ENCODE measurements at places on chromosomes 6 and 20.

DNA sequence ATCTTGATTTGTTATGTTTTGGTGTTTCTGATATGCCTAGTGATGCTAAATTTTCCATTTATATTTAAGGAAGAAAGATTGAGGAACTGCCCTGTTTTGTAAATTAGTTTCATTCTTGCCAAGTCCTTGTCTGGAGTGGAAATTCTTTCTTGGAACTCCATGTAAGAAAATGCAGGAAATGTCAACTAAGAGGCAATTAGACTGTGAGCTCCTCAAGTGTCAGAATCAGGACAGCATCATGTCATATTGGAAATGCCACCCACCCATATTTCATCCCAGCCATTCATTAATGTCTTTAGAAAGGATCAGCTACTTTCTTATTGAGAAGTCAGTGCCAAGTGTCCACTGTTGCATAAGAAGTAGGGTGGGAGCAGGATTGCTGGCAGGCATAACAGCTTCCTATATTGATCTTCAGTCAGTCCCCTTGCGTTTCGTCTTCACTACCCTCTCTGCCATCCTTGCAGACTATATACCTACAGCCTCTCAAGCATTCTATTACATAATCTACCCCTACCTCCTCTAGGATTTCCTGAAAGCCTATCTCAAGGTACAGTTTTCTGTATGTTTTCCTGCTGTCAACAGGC is 42.4 kb downstream of the HAO1 start:
- DNase-seq: no peak

DNA sequence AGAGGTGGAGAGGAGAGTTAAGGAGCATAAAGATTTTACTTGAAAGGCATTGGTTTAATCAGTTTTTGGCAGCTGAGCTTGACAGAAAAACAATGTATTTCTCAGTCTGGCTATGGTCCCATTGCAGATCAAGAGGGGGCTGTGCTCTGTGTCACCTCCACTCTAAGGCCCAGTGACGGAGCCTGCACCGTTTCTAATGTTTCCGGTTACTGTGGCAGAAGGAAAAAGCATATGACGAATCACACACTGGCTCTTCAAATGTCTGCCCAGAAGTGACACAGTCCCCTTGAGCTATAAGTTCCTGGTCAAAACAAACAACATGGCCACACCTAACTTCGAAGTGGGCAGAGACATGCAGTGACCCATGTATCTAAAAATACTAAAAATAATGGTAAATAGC is 372.0 kb downstream of the PLCB1 start:
- no peak for DNase-seq

DNA sequence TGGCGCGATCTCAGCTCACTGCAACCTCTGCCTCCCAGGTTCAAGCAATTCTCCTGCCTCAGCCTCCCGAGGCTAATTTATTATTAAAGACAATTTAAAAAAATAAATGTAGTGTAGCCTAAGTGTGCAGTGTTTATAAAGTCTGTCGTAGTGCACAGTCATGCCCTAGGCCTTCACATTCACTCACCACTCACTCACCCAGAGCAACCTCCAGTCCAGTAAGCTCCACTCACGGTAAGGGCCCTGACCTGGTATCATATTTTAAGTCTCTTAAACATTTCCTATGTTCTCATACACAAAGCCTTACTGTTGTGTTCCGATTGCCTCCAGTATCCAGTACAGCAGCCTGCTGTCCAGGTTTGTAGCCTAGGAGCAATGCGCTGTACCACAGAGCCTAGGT is 168.2 kb upstream of the FOXQ1 start:
- DNase-seq: no peak

DNA sequence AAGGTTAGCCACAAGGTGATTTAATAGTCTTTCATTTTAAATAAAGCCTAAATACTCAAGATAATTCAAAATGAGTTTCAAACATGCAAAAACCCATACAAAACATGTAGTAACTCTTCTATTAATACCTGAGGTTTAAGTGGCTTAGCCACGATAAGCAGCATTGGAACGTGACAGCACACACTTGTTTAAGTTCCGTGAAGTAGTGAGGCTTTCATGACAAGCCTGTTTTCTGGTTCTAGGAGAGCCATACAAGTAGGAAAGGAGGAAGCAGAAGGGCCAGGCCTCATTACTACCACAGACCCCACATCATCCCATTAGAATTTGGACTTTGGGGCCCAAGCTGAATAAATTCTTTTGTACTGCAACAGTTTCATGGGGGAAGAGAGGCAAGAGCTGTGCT is 54.3 kb upstream of the PRND start:
- no peak for DNase-seq

DNA sequence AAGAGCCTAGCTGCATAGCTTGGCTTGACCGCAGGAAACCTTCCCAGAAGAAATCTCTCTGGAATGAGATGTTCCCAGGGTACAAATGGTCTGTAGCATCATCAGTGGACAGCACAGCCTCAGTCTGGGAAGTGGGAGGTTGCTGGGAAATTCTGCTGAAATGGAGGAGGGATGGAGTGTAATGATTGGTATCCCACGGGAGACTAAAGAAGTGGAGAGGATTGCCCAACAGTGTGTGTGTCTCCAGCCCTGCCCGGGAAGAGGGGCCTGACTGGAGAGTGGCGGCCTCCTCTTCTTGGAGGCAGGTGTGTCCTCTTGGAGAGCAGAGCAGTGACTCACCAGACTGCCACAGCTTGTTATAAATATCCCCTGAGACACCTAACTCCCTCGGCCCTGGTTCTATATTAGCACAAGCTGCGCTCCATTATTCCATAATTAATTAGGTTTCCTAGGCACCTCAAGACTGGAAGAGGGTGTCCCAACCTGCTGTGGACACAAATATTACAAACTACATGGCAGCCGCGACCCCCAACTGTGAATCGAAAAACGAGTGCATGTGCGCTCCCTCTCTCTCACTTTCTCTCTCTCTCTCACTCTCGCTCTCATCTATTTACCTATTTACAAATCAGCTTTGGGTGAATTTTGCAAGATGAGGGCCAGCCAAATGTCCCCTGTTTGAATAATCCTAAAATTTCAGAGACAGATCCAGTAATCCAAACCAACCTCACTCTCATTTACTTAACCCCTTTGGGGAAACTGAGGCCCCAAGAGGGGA is 68.8 kb downstream of the FGD2 start:
- DNase-seq: no peak

Data from activated T-helper 2 cell treated with anti-CD3 and anti-CD28 coated beads, Interferon-gamma antibody, Interleukin-2, Interleukin-4, amounts not matched to agents 10 μg/mL and 5 μg/mL and 100 μg/mL, durations not matched to agents 14 hours and 24 hours and 36 hours (primary cell).